ENCODE measurements at places on chromosomes 12 and 14. TPM values are rescaled to one million over a fixed set of nuclear protein-coding genes. Genes with fewer than 3 reads are reported as not detected.

TMEM117 gene
- 18.9 TPM for total RNA-seq

ACVRL1 gene
- total RNA-seq, result 70.5 TPM

RDH12 gene
- total RNA-seq, result not detected

PPP4R4 gene
- total RNA-seq, result 2.2 TPM

SLC25A47 gene
- total RNA-seq, result 2.5 TPM

MAP1LC3B2 gene
- total RNA-seq, result 1.7 TPM

RTN1 gene
- 20.7 TPM for total RNA-seq

OAS2 gene
- total RNA-seq, result 3.1 TPM

SIX6 gene
- total RNA-seq, result not detected

RPS6KL1 gene
- total RNA-seq, result 11.1 TPM

NPFF gene
- not detected for total RNA-seq

NUP37 gene
- total RNA-seq, result 10.9 TPM

RDH5 gene
- 36.0 TPM for total RNA-seq

VSX2 gene
- total RNA-seq, result not detected

TMEM229B gene
- total RNA-seq, result 6.1 TPM

GXYLT1 gene
- 22.5 TPM for total RNA-seq

PPFIBP1 gene
- total RNA-seq, result 56.9 TPM

FOXN4 gene
- not detected for total RNA-seq
